ENCODE measurements at places on chromosomes 6 and 20. TPM values are rescaled to one million over a fixed set of nuclear protein-coding genes. Genes with fewer than 3 reads are reported as not detected.

- no peak overlapping the region for H3K27ac ChIP-seq
- H3K36me3 ChIP-seq, result peaks cover 4% of the 10 kb centered on the region
- H3K27me3 ChIP-seq, result no peaks in the 10 kb centered on the region
- H3K4me3 ChIP-seq, result no peak overlapping the region
- no peak for DNase-seq
- peaks cover 45% of the 10 kb centered on the region for H3K4me1 ChIP-seq
These were observed 43.4 kb downstream of the TNFAIP3 start for GRCh38 chr6:137910424-137910834.

GRCh38 chr20:49430320-49430719, 52.1 kb downstream of the KCNB1 start:
- no peak for DNase-seq
- no peak overlapping the region for H3K4me3 ChIP-seq
- no peaks in the 10 kb centered on the region for H3K36me3 ChIP-seq
- H3K27me3 ChIP-seq, result peaks cover 26% of the 10 kb centered on the region
- H3K27ac ChIP-seq, result no peak overlapping the region
- H3K4me1 ChIP-seq, result no peaks in the 10 kb centered on the region

PPDPF gene
- total RNA-seq, result 130 TPM

- no peak overlapping the region for H3K27ac ChIP-seq
- no peak overlapping the region for H3K4me3 ChIP-seq
- H3K27me3 ChIP-seq, result no peaks in the 10 kb centered on the region
- H3K4me1 ChIP-seq, result no peaks in the 10 kb centered on the region
- H3K36me3 ChIP-seq, result no peaks in the 10 kb centered on the region
These were observed 35.1 kb downstream of the EYS start for GRCh38 chr6:65671922-65672321.
